ENCODE measurements at places on chromosomes 2 and 18.

DNA sequence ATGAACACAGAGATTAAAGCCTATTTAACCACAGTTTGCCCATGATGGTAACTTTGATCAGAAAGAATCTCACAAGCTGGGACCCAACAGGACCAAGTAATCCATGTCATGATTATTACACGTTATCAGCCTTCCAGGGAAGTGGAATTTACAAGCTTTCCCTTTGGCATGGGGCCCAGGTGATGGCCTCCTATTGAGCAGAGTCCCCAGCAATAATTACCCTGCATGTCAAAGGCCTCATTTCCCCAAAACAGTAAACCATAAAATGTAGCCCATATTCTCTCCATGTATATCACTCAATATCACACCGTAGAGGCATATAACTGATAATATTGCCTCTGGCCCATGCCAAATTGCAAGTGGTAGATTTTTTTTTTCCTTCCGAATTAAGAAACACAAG is 38.9 kb downstream of the PRKRA start:
- no peak for DNase-seq

GRCh38 chr2:225354281-225354774 is 45.2 kb upstream of the NYAP2 start:
- no peak for DNase-seq

DNA sequence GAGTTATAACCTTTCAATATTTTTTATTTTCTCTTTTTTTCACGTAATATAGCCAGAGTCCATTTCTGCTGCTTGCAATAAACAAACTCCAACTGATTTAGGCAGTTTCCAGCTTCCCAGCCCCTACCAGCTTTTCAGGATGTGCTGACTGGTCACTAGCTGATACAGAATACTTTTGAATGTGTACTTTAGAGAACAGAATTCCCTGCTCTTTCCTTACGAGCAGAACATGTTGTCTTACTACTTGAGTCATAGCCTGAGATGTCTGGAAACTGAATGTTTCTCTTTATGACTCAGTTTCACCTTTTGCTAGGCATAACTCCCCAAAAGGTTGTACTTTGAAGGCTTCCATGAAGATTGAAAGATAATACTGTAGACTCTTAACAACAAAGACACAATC is 44.5 kb upstream of the KCNE4 start:
- DNase-seq = no peak

GRCh38 chr2:105712166-105712915 is 32.4 kb upstream of the NCK2 start:
- DNase-seq = no peak

DNA sequence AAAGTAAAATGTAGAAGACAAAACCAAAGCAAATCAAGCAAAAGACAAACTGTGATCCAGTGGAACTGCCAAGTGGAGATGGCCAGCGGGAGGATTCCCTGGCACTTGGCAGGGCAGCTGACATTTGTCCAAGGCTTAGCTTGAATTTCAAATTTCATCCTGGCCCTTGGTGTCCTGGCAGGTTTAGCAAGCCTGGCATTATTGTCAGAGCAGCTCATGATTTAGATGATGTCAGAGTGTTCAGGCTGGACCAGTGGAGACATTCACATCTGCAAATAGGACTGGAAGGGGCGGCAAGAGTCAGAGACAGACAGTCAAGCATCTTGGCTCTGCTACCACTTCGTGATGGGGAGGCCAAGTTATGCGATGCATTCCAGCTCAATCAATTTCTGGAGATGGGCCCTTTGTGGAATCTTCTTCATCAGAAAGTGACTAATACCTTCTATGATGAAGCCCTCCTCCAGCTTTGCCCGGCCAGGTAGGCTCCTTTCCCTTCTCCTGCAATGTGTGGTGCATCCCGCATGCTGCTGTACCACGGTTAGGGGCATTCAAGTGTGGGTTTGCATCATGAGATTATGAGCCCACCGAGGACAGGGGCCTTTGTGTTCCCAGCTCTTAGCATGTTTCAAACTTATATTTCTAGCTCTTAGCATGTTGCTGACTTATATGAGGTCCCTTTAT is 199.7 kb downstream of the ANKRD30B start:
- no peak for DNase-seq

DNA sequence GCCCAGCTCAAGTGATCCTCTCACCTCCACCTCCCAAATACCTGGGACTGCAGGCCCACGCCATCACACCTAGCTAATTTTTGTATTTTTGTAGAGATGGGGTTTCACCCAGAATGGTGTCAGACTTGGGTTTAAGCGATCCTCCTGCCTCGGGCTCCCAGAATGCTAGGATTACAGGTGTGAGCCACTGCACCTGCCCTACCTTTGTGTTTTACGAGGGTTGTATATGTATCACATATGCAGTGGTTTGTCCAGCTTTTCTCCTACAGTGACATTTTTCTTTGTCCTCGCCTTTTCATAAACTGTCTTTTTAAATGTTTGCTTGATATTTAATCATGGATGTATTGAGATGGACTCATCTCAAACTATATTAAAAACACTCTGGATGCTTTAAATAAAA is 38.5 kb downstream of the AGAP1 start:
- DNase-seq = no peak

DNA sequence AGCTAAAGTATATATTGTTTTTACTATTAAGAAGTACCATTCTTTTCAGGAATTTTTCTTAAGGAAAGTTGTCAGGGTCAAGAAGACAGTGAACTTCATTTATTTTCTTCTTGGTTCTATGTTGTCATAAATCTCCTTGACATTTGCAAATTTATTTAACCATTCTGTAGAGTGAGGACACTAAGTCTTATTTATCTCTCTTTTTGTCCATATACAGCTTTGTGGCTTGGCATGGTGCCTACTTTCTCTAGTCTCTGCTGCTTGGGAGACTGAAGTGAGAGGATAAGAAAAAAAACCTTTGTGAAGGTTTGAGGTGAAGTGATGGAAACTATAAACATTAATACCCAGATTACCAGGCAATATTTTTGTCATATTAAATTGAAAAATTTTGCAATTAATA is 1389.4 kb downstream of the SUCLG1 start:
- DNase-seq = no peak

DNA sequence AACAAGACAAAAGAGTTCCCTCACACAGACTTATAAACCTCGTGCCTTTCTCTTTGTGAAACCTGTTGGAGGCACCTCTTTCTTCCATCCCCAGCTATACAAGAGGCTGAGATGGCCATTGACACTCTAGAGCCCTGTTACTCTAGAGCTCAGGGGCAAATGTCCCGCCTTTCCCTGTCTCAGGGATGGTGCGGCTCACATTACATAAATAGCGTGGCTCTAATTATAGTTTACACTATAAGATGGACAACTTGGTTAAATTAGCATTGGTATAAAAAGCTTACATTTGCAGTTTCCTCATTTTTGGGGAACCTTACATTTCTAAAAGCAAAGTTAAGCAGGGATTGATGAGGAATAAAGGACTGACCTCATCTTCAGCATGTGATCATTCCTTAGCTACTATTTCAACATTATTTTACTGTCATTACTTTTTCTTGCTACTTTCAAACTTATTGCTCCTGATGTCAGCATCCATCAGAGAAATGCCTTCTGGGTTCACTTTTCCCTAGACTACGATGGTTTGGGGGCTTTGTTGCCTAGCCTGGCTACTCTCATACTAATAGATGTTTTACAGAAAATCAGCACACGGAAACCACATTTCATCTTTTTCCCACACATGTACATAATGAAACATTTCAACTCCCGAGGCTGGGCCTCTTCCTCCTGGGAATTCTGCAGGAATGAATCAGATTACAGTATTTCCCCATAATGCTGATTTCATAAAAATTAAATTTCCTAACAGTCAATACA is 40.4 kb downstream of the FTCDNL1 start:
- DNase-seq = no peak

DNA sequence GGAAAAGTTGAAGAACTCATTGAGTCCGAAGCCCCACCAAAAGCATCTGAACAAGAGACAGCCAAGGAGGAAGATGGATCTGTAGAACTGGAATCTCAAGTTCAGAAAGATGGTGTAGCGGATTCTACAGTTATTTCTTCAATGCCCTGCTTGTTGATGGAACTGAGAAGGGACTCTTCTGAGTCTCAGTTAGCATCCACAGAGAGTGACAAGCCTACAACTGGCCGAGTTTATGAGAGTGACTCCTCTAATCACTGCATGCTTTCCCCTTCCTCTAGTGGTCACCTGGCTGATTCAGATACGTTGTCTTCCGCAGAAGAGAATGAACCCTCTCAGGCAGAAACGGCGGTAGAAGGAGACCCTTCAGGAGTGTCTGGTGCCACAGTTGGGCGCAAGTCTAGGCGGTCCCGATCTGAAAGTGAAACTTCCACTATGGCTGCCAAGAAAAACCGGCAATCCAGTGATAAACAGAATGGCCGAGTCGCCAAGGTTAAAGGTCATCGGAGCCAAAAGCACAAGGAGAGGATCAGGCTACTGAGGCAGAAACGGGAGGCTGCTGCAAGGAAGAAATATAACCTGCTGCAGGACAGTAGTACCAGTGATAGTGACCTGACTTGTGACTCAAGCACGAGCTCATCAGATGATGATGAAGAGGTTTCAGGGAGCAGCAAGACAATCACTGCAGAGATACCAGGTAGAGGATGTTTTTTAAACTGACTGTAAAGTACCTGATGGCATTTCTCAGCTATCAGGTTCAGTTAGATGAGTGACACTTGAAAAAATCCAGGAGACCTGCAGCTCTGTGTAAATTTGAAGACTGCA is 111.9 kb downstream of the HAUS1 start:
- DNase-seq = no peak

DNA sequence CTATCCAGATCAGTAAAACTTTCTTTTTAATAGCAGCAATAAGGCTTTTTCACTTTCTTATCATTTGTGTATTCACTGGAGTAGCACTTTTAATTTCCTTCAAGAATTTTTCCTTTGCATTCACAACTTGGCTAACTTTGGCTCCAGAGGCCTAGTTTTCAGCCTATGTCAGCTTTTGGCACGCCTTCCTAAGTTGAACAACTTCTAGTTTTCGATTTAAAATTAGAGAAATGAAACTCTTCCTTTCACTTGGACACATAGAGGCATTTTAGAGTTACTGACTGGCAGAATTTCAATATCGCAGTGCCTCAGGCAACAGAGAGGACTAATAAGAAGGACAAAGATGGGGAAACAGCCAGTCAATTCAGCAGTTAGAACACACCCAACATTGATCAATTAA is 577.4 kb downstream of the DSC3 start:
- DNase-seq = no peak

DNA sequence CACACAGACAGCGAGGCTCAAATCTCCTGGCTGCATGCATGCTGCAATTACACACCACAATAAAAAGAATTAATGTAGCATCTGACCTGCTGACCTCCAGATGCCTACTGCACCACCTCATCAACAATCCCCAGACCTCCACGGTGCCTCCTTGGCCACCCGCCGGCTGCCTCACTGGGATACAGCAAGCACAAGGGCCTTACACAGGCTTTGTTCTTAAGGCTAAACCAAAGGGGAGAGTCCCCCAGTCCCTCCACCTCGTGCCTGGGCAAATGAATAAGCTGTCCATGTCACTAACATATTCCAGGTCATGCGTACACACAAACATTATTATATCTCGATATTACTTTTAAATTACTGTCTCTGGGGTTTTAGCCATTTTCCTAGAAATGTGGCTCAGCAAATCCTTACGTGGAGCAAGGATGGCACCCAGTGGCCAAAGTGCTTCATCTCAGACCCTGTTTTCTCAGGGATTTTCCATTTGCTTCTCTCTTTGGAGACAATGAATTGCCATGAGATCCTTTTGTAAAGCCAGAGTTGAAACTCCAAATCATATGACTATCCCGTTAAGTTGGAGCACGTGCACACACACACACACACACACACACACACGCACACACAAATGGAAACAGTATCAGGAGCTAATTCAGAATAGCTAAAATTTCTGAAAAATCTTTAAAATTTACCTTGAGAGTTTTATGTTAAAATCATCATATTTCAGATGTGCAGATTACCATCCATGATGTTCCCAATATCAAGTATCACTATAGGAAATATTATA is 313.8 kb downstream of the PDE11A start:
- no peak for DNase-seq

GRCh38 chr2:229467783-229468182 is 196.7 kb upstream of the PID1 start:
- no peak for DNase-seq

DNA sequence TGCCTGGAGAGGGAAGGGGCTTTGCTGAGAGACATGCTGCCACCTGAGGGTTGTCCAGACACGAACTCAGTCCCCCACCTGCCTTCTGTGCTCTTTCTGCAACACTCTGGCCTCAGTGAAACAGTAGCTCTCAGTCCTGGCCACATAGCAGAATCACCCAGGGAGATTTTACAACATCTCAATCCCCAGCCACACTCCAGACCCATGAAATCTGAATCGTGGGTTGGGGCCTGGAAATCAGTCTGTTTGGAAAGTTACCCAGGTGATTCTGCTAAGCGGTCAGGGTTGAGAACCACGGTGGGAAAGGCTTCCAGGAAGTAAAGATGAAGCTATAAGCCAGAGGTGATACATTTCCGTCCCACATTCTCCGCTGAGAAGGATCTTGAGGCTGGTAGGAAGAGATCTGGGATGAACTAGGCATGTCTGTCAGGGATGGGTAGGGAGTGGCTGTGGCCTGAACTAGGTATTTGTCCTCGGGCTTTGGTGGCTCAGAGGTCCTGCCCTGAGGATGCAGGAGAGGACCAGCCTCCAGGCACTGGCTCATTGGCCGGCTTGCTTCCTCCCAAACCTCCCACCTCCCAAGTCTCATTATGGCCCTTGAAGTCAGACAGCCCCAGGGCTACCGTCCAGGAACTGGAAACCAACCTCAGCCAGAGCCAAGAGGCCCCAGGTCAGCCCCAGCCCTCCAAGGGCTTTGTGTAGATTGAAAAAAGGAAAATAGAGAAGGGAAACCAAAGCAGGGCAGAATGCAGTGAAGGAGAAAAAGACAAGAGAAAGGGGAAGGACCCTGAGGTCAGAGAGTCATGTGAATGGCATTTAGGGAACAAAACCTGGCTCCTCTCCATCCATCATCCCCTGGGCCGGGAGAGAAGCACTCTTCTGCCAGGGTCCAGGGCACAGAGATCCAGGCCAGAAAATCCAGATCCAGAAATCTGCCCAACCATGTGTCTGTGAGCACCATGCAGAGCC is 119.6 kb downstream of the ZFP36L2 start:
- DNase-seq = no peak

GRCh38 chr18:76689646-76690264 is 132.6 kb upstream of the ZNF236 start:
- DNase-seq = no peak

DNA sequence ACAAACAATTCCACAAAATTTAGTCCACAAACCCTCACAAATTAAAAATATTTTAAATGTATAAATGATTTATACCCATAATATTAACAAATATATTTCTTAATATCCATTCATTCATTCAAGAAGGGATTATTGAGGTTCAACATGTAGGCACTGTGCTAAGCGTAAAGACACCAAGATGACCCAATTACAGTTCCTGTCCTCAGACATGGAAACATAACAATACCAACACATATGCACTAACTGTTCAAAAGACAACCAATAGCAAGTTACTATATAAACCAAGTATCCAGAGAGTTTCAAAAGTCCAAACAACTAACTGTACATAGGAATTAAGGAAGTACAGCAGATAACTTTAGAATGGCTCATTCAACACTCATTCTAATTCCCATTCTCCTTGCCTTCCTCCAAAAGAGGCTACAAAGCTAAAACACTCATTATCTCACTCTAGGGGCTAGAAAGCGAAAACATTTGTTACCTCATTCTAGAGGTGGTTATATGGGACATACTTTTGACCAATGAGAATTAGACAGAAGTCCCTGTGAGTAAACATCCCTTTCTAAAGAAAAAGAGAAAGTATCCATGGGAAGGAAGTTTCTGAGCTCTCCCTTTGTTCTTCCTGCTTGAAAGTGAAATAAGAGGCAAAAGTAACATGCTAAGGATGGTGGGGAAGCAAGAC is 292.4 kb downstream of the ZEB2 start:
- no peak for DNase-seq

GRCh38 chr18:2681993-2682603 is 26.6 kb downstream of the SMCHD1 start:
- DNase-seq = no peak
